ENCODE measurements at places on chromosomes 1 and 21. TPM values are rescaled to one million over a fixed set of nuclear protein-coding genes. Genes with fewer than 3 reads are reported as not detected.

The SERTAD4 gene
- 1.5 TPM for total RNA-seq

The AXDND1 gene
- total RNA-seq: 0.64 TPM

The LUZP1 gene
- total RNA-seq: 31.4 TPM

The AGT gene
- total RNA-seq: 0.16 TPM

The TFAP2E gene
- total RNA-seq: 0.43 TPM

The FAM72D gene
- total RNA-seq: 6.2 TPM

The PLPP3 gene
- 21.2 TPM for total RNA-seq

The GJA5 gene
- 1.2 TPM for total RNA-seq

The BACE2 gene
- 16.9 TPM for total RNA-seq

DNA sequence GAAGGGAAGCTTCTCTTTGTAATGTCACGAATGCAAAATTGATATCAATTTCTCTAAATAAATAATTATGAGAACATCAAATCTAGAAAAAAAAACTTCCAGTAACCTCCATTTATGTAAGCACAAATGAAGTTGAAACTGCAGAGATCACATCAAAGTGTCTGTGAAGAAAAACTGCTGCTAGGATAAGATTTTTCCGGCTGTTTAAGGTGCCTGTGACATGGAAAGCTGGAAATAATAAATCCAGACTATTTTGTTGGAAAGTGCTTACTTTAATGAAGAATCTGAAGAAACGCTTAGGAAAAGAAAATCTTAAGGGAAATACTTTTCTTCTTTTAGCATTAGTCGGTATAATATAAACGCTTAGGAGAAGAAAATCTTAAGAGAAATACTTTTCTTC lies 57.0 kb downstream of the CHRM3 start:
- no peaks in the 10 kb centered on the region for H3K36me3 ChIP-seq
- H3K27me3 ChIP-seq: no peaks in the 10 kb centered on the region
- no peak overlapping the region for H3K4me3 ChIP-seq
- DNase-seq: no peak

DNA sequence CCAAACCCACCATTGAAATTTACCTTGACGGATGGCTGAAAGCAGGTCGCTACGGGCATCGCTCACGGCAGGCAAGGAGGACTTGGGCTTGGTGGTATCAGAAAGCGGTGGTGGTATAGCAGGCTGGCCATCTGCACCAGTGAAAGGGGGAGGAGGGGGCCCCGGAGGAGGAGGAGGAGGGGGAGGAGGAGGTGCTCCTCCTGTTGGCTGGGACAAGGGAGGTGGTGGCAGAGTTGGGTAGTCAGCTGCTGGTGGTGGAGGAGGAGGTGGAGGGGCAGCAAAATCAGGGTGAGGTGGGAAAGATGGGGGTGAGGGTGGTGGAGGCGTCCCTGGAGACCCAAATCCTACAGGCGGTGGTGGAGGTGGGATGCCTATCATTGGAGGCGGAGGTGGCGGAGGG lies 17.2 kb downstream of the GPR3 start:
- peaks cover 26% of the 10 kb centered on the region for H3K36me3 ChIP-seq
- H3K4me1 ChIP-seq: peaks cover 23% of the 10 kb centered on the region
- no peak overlapping the region for H3K27ac ChIP-seq

- no peak overlapping the region for H3K4me3 ChIP-seq
- H3K27ac ChIP-seq: no peak overlapping the region
- no peaks in the 10 kb centered on the region for H3K27me3 ChIP-seq
- peaks cover 15% of the 10 kb centered on the region for H3K4me1 ChIP-seq
- DNase-seq: no peak
These were observed 21.8 kb downstream of the TGFBR3 start for GRCh38 chr1:91864017-91864700.

DNA sequence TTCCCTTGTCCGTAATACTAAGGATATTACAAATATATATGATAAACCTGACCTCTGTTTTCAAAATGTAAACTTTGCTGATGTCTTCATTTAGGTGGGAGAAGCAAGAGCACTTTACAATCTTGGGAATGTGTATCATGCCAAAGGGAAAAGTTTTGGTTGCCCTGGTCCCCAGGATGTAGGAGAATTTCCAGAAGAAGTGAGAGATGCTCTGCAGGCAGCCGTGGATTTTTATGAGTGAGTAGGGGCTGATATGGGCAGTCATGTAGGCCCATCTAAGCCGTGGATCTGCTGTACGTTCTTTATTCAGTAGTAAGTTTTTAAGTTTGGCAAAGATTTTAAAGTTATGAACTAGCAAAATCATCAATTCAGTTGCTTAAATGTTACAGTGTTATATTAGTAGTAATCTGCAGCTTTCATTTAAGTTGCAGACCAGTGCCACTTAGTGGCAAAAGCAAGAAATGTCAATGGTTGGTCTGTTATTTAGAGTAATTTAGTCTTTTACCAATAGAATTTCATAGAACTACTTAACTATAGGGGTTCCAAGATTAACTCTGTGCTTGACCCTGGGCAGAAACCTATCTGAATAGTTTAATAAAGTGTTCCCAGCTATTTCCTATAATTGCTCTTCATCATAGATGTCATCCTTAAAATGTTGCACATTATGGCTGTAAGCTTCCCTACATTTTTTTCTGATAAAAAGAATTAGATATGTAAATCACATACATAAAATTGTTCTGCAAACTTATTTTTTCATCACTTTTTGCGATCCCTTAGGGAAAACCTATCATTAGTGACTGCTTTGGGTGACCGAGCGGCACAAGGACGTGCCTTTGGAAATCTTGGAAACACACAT lies 21.3 kb downstream of the GPSM2 start:
- DNase-seq: no peak
- no peaks in the 10 kb centered on the region for H3K27me3 ChIP-seq
- H3K4me3 ChIP-seq: no peak overlapping the region
- peaks cover 8% of the 10 kb centered on the region for H3K4me1 ChIP-seq
- no peak overlapping the region for H3K27ac ChIP-seq

GRCh38 chr21:43803558-43804300 lies 14.4 kb downstream of the RRP1 start:
- no peak overlapping the region for H3K4me3 ChIP-seq
- no peaks in the 10 kb centered on the region for H3K4me1 ChIP-seq
- no peaks in the 10 kb centered on the region for H3K27me3 ChIP-seq
- no peak for DNase-seq
- no peak overlapping the region for H3K27ac ChIP-seq

GRCh38 chr1:70948396-70949017 lies 99.1 kb downstream of the PTGER3 start:
- H3K4me1 ChIP-seq: no peaks in the 10 kb centered on the region
- no peaks in the 10 kb centered on the region for H3K36me3 ChIP-seq
- H3K27ac ChIP-seq: no peak overlapping the region
- peaks cover 19% of the 10 kb centered on the region for H3K27me3 ChIP-seq
- DNase-seq: no peak
- H3K4me3 ChIP-seq: no peak overlapping the region

DNA sequence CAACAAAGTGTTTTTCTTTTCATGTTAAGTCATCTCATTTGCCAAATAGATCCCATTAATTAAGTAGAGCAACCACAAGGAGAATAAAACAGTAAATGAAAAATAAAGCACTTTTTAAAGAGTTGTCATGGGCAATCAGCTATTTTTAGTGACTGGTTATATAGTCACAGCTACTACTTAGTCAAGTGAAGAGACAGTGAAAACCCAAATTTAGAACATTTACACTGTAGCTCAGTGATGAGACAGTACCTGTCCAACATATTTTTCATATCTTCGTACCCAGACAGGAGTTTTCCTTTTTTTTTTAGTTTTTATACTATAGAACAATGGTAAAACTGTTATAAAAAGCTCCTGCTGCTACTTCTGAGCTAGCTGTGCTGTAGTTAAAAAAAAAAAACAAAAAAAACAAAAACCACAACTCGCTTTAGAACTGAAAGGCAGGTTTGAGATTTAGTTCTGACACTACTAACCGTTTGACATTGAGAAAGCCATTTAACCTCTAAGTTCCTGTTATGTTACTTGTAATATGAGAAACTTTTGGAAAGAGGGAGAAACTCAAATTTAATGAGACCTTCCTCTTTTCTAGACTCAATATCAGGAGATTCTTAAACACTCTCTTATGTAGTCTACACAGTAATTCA lies 777.5 kb downstream of the ADGRL2 start:
- no peaks in the 10 kb centered on the region for H3K4me1 ChIP-seq
- no peaks in the 10 kb centered on the region for H3K27me3 ChIP-seq
- no peaks in the 10 kb centered on the region for H3K36me3 ChIP-seq
- no peak for DNase-seq
- H3K4me3 ChIP-seq: no peak overlapping the region
- H3K27ac ChIP-seq: no peak overlapping the region

GRCh38 chr1:203229471-203230135 lies at the start of gene CHIT1:
CHIT1 (minus strand) TSS chr1:203229673; CDS start chr1:203229636, 37 bp downstream.
- H3K27me3 ChIP-seq: peaks cover 42% of the 10 kb centered on the region
- DNase-seq: no peak
- H3K36me3 ChIP-seq: peaks cover 2% of the 10 kb centered on the region
- no peaks in the 10 kb centered on the region for H3K4me1 ChIP-seq
- no peak within 1 kb of the TSS for H3K4me3 ChIP-seq

GRCh38 chr1:164637461-164638375 lies 78.7 kb downstream of the PBX1 start:
- H3K4me3 ChIP-seq: peak overlapping the region; percentile 31
- peak; percentile 37 for DNase-seq
- peaks cover 64% of the 10 kb centered on the region for H3K4me1 ChIP-seq

GRCh38 chr1:183554577-183554976 lies 35.7 kb downstream of the NCF2 start:
- H3K27me3 ChIP-seq: no peaks in the 10 kb centered on the region
- no peaks in the 10 kb centered on the region for H3K4me1 ChIP-seq
- H3K36me3 ChIP-seq: peaks cover 5% of the 10 kb centered on the region
- H3K4me3 ChIP-seq: no peak overlapping the region

GRCh38 chr1:115506924-115507589 lies 134.7 kb upstream of the VANGL1 start:
- peaks cover 2% of the 10 kb centered on the region for H3K36me3 ChIP-seq
- no peak overlapping the region for H3K4me3 ChIP-seq
- peaks cover 4% of the 10 kb centered on the region for H3K4me1 ChIP-seq

GRCh38 chr1:241762713-241763339 lies 85.2 kb upstream of the EXO1 start:
- no peak overlapping the region for H3K27ac ChIP-seq
- no peak for DNase-seq
- H3K36me3 ChIP-seq: no peaks in the 10 kb centered on the region
- peaks cover 2% of the 10 kb centered on the region for H3K27me3 ChIP-seq
- H3K4me3 ChIP-seq: no peak overlapping the region

DNA sequence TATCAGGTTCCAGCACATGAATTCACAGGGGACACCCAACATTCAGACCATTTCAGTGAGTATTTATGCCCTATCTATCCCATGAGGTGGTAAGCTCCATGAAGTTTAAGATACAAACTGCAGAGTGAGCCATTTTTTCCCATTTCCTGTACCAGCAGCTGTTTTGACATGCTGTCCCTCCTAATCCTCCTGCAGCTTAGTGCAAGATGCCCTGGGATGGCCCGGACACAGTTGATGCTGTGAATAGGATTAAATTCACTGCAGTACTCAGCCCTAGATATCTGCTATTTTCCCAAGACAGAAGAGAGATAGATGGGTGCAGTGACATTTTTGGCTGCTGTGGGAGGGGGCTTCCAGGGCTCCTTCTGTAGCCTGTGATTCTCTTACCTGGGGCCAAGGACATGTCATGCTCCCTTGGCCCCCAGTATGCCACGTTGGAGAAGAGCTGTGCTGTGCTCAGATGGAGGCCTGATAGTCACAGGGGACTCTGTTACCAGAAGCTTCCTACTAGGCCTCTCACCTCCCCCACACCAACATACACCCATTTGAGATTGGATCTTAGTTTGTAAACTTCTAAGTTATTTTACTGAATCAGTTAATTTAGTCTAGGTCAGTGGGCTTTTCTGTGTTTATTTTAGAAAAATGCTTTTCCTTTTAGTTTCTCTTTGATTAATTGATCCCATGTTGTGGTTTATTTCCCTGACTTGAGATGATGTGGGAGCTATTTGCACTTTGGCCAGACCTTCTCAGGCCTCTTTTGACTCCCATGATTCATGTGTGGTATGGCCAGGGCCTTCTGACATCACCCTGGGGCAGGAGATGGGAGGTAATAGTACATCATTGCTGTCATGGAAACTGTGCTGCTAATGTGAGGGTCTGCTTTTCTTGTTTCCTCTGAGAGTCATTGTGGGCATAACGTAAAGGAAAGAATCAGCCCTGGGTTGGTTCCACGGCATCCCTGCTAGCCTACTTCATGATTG lies 92.6 kb downstream of the ST3GAL3 start:
- H3K27ac ChIP-seq: peak overlapping the region; percentile 59
- no peaks in the 10 kb centered on the region for H3K27me3 ChIP-seq
- H3K36me3 ChIP-seq: peaks cover 11% of the 10 kb centered on the region
- H3K4me3 ChIP-seq: no peak overlapping the region

DNA sequence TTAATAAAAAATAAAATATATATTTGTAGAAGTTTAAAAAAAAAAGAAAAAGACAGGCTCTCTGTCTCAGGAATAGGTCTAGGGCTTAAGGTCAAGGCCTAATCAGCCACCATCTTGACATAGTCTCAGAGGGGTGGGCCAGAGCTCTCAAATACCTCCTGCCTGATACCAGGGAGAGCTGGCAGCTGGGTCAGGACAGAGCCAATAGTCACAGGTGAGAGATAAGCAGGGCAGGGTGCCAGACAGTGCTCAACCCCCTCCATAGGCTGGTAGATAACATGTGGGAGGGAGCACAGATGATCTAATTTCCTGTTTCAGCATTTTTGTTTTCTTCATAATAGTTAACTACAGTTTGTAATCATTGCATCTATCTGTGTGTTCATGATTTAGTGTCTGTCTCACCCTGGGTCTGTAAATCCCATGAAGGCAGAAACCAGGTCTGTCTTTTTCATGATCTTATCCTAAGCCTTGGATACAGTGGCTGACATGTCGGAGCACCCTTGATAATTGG lies 152.0 kb upstream of the GRIK3 start:
- H3K27me3 ChIP-seq: peaks cover 48% of the 10 kb centered on the region
- H3K4me3 ChIP-seq: no peak overlapping the region
- DNase-seq: no peak
- no peaks in the 10 kb centered on the region for H3K36me3 ChIP-seq

DNA sequence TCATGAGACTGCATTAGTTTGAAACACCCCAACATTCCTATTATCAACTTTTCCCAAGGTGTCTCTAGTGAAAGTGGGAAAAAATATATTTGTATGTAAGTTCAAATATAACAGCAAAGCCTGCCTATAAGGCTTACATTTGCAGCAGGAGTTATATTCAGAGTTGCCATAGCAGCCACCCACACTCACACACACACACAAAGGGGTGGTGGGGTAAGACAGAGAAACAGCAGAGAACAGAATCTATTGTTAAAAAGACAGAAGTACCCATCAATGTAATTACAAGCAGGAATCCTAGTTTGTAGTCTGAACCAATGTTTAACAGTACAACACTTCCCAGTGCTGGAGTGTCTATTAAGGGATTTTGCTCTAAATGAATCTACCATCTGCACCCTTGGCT lies 55.0 kb downstream of the PLPPR5 start:
- DNase-seq: no peak
- H3K4me1 ChIP-seq: peaks cover 20% of the 10 kb centered on the region

- peaks cover 2% of the 10 kb centered on the region for H3K27me3 ChIP-seq
- H3K4me3 ChIP-seq: no peak overlapping the region
- H3K4me1 ChIP-seq: no peaks in the 10 kb centered on the region
- DNase-seq: no peak
- no peaks in the 10 kb centered on the region for H3K36me3 ChIP-seq
- peak overlapping the region; percentile 65 for H3K27ac ChIP-seq
These were observed 11.9 kb downstream of the RCSD1 start for GRCh38 chr1:167641786-167642500.

Data from neural crest cell (in vitro differentiated cells).